ENCODE measurements at places on chromosomes 11 and 22. TPM values are rescaled to one million over a fixed set of nuclear protein-coding genes. Genes with fewer than 3 reads are reported as not detected.

GRCh38 chr22:48553694-48554308 lies 1273.9 kb downstream of the BRD1 start:
- DNase-seq, result no peak
- H3K36me3 ChIP-seq, result no peaks in the 10 kb centered on the region
- H3K4me3 ChIP-seq, result no peak overlapping the region

GRCh38 chr11:74592063-74592440 lies 330 bp upstream of the POLD3 start:
- H3K4me3 ChIP-seq, result peak overlapping the region; percentile 81
- no peak for DNase-seq
- H3K36me3 ChIP-seq, result no peaks in the 10 kb centered on the region
- H3K4me1 ChIP-seq, result no peaks in the 10 kb centered on the region

DNA sequence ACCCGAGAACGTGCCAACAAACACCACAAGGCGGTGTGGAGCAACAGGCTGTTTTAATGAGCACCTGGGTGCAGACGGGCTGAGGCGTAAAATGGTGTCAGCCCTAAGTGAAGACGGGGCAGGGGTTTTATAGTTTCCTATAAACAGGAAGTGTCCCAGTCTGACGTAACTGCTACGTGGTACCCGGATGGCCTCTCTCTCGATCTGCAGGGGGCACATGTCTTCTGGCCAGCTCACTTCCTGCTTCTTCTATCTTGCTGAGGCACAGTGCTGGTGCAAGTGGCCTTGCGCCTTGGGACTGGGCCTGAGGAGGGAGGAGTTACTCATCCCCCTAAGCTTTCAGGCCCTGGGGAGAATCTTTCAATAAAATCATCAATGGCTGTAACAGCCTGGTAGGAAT lies 20.9 kb downstream of the OOSP3 start:
- H3K4me3 ChIP-seq, result no peak overlapping the region
- H3K27ac ChIP-seq, result no peak overlapping the region
- H3K4me1 ChIP-seq, result peaks cover 4% of the 10 kb centered on the region

DNA sequence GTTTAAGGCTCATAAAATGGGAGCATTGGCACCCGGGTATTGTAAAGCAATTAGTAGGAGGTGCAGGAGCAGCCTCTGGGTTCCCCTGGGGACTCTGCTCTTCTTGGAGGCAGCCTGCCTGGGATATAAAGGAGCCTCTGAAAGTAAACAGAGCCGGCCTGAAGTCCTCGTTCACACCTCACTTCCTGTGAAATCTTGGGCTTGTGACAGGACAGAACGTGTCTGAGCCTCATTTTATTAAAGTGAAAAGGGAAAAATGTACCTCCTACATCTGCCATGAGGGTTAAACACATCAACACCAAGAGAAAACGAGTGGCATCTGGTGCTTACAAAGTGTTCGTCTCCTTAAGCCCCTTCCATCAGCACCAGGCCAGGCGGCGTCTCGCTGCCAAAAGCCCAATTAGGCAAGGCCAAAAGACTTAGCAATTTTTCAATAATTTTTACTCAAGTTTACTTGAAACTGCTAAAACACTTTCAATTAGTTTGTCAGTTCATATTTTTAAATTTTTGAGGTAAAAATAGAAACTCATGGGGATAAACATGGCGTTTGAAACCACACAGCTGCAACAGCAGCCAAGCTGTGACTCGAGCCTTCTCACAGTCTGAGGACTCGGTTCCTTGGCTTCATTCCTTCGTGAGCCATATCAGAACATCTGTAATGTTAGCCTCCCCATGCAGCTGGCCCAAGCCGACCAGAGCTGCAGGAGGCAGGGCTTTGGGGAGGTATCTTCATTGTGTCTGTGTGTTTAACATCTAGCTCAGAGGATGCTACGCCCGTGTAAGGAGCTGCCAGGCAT lies 33.6 kb downstream of the MAP6 start:
- H3K4me1 ChIP-seq, result peaks cover 24% of the 10 kb centered on the region
- H3K36me3 ChIP-seq, result no peaks in the 10 kb centered on the region
- no peak for DNase-seq
- H3K27me3 ChIP-seq, result no peaks in the 10 kb centered on the region
- no peak overlapping the region for H3K4me3 ChIP-seq

DNA sequence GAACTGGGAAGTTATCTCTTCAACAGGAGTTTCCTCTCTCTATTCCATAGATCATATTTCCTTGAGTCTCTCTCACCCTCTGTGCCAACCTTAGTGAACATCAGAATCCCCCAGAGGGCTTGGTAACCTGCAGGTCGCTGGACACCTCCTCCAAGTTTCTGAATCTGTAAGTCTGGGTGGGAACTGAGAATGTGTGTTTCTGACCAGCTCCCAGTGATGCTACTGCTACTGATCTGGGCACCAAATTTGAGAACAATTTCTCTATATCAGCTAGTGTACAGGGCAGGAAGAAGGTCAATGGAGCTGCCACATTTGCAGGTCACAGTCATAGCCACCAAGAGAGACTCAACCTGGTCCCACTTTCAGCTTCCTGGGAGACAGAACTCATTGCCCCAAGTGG lies 62.9 kb downstream of the RCN1 start:
- no peaks in the 10 kb centered on the region for H3K36me3 ChIP-seq
- no peak overlapping the region for H3K4me3 ChIP-seq
- H3K4me1 ChIP-seq, result no peaks in the 10 kb centered on the region
- no peak overlapping the region for H3K27ac ChIP-seq
- H3K27me3 ChIP-seq, result no peaks in the 10 kb centered on the region

The MYBPC3 gene
- polyA plus RNA-seq, result not detected

The MUC2 gene
- polyA plus RNA-seq, result not detected

The LGR4 gene
- 4.6 TPM for polyA plus RNA-seq

The DRD4 gene
- not detected for polyA plus RNA-seq
